Dermis blood vessel endothelial cell (primary cell): ENCODE measurements at places on chromosomes 7 and 10. TPM values are rescaled to one million over a fixed set of nuclear protein-coding genes. Genes with fewer than 3 reads are reported as not detected.

Gene SPDYE2
- not detected in 2 replicates for total RNA-seq

Gene C10orf53
- not detected in 2 replicates for total RNA-seq

Gene WDFY4
- total RNA-seq: 0.34 and 2.1 TPM in 2 replicates

Gene MOGAT3
- total RNA-seq: not detected in 2 replicates

Gene ACTR3C
- 8.9 and 9.5 TPM in 2 replicates for total RNA-seq

Gene ICA1
- total RNA-seq: 41.1 and 55.8 TPM in 2 replicates

Gene OR6V1
- not detected in 2 replicates for total RNA-seq

Gene MMRN2
- total RNA-seq: 465 and 483 TPM in 2 replicates

Gene CCL24
- not detected in 2 replicates for total RNA-seq

Gene UPK3B
- under 0.01 TPM in 1 of 2 replicates, not detected in the other for total RNA-seq

Gene VIPR2
- total RNA-seq: not detected in 2 replicates
